ENCODE measurements at places on chromosomes 5 and 9.

GRCh38 chr5:37514946-37515345 is 135.8 kb downstream of the WDR70 start:
- no peak for DNase-seq

GRCh38 chr5:177546258-177546741 is 8.1 kb downstream of the FAM193B start:
- no peak for DNase-seq

- DNase-seq, result no peak
Observed at GRCh38 chr9:77469515-77470231, 178.4 kb downstream of the GNA14 start.

DNA sequence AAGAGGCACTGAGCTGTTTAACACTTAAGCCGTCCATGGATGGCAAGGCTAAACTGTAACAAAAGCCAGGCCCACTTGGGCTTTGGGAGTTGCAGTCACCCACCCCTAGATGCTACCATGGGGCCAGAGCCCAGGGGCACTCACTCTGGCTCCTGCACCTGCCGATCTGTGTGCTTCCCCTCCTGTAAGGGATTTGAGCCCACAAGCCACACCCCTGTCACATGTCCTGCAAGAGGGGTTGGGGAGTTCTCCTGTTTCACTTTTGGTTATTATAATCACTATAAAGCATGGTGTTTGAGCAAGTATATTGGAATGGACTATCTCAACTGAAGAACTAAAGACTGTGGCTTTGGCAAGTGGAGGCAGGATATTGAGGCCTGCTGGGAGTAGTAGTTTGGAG is 14.0 kb upstream of the GPR151 start:
- no peak for DNase-seq

- no peak for DNase-seq
Observed at GRCh38 chr9:95084254-95084934, 233.1 kb downstream of the FANCC start.

- DNase-seq, result no peak
Observed at GRCh38 chr5:71972777-71973473, 134.3 kb upstream of the MAP1B start.

- DNase-seq, result no peak
Observed at GRCh38 chr9:124045076-124045829, 33.7 kb downstream of the LHX2 start.

- DNase-seq, result no peak
Observed at GRCh38 chr5:136374003-136374402, 8.7 kb upstream of the TRPC7 start.

DNA sequence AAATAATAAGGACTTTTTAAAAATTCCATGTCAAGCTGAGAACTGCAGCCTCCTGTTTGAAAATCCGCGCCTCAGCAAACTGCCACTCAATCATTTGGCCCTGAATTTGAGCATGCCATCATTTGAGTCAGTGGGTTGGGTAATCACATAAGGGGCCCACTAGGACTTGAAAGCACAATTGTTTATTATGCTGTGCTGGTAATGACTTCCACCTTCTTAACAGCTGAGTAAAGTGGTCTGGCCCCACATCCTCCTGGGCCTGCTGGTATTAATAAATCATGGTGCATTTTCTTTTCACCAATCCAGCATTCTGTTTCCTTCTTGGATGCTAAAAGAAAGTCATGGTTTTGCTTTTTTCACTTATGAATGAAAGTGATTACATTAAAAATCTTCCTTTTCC is 103.0 kb upstream of the CTSL start:
- DNase-seq, result no peak

Measured in stimulated activated CD8-positive, alpha-beta memory T cell treated with anti-CD3 and anti-CD28 coated beads, Interleukin-7, amount 100 ng/mL, for 48 hours (primary cell).